Fibroblast of mammary gland (primary cell): ENCODE measurements at places on chromosomes 5 and 9.
A peak's percentile ranks its signal among the peaks of the same experiment; 100 is the strongest.

- no peak for DNase-seq
Measured at GRCh38 chr5:88058625-88059024, 210.0 kb downstream of the TMEM161B start.

- DNase-seq = no peak
Measured at GRCh38 chr5:93076566-93076965, 504.5 kb downstream of the NR2F1-AS1 start.

DNA sequence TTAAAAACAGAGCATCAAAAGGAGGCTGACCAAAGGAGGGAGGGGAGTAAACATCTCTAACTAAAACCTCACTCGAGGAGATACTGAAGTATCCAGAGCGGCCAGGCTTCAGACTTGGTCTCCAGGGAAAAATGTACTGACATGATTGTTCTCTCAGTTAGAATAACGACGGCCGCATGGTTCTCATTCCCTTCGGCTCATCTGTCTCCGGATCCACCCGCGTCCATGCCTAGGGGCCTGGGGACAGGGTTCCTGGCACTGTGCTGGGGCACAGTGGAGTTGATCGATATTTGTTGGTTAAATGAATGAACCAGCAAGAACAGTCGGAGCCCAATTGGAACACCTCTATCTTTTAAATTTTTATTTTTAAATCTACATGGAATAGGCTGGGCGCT lies 167.1 kb upstream of the PHYKPL start:
- no peak for DNase-seq

- no peak for DNase-seq
Measured at GRCh38 chr5:138702166-138703077, 50.8 kb upstream of the CTNNA1 start.

DNA sequence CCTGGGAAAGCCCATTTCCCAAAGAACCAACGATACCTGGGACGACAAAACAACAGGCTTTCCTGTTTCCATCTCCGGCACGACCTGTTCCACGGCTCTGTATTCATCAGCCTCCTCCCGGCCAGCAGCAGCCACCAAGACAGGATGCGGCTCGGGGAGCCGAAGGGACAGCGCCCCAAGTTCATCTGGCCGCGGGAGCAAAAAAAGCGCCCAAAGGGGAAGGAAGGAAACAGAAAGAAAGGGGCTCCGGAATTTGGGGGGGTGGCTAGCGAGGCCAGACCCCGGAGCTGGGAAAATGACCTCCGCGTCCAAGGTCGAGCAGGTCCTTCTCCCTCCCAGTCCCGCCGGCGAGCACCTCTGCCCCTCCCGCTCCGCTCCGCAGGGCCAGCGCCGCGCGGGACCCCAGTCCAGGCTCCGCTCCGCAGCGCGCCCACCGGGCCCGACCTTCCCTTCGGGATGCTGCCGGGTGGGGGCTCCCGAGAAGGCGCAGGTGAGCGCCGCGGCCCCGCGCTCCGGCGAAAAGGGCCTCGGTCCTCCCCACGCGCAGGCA lies 608 bp downstream of the ELOVL7 start:
- DNase-seq = no peak

GRCh38 chr5:151577566-151577965 lies 13.6 kb downstream of the FAT2 start:
- DNase-seq = no peak

DNA sequence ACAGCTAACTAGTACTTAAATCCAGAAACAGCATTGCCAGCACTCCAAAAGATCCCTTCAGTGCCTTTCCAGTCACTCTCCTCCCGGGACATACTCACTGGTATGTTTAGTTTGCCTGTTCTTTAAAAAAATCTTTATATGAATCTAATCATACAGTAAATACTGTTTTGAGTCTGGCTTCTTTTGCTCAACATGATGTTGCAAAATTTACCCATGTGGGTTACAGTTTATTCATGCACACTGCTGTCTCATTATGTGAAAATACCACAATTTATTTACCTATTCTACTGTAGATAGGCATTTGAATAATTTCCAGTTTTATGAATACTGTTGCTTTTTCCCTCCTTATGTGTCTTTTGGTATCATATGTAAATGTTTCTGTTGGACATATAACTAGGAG lies 13.5 kb downstream of the NDFIP1 start:
- DNase-seq = no peak

- peak; percentile 82 for DNase-seq
Measured at GRCh38 chr9:136326061-136326760, 1.1 kb upstream of the GPSM1 start.

- peak; percentile 43 for DNase-seq
Measured at GRCh38 chr5:149060325-149060724, 2.5 kb downstream of the SH3TC2 start.

DNA sequence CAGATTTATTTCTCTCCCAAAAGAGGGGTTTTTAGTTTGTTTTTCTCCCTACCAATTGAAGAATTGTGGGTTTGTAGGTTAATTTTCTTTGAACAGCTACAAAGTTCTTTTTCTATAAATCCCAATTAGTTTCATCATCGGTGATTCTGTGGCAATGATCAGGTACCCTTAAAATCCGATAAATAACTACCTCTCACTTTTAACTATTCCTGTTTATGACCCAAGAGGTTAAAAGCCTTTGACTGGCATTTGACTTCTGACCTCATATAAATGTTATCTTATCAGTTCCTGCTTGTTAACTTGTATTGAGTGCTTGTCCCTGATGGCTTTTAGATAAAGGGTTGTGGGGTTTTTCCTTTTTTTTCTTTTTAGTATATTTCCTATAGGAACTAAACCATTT lies 124.4 kb upstream of the TMEM161B start:
- DNase-seq = no peak

DNA sequence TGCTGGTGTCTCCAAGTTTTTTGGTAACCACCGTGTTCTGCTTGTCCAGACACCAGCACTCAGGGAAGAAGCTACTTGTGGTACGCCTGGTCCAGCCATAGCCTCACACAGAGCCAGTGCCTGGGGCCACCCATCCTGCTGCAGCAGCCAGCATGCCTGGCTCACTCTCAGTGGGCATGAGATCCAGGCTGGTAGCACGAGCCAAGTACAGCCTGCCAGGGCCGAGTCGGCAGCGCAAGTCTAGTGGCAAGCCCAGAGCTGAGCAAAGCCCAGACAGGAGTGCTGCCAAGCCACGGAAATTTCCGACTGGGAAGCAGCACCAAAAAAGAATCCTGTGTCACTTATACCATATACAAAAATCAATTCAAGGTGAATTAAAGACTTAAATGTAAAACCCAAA lies 36.3 kb upstream of the FBXL17 start:
- no peak for DNase-seq

- peak; percentile 59 for DNase-seq
Measured at GRCh38 chr5:8842971-8843551, 702.8 kb downstream of the SEMA5A start.

DNA sequence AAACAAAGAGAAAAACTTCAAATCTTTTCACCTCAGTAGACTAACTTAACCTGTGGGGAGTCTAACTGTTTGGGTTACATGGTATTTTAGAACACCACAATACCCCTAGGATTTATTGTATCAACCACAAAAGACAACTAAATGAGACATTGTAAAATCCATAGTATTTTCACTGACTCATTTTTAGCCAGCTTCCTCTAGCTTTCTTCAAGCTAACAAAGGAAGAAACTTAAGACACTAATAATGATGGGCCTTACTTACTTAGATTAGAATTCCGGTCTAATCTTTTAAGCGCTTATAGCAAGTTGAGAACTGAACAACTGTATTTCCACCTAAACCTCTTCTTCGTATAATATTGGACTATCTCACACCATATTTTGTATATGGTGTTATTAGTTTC lies 529.3 kb downstream of the DMRTA1 start:
- DNase-seq = peak; percentile 46

- DNase-seq = no peak
Measured at GRCh38 chr9:123771690-123772089, 158.2 kb downstream of the DENND1A start.

- DNase-seq = peak; percentile 24
Measured at GRCh38 chr5:103013933-103014552, 105.9 kb downstream of the GIN1 start.

DNA sequence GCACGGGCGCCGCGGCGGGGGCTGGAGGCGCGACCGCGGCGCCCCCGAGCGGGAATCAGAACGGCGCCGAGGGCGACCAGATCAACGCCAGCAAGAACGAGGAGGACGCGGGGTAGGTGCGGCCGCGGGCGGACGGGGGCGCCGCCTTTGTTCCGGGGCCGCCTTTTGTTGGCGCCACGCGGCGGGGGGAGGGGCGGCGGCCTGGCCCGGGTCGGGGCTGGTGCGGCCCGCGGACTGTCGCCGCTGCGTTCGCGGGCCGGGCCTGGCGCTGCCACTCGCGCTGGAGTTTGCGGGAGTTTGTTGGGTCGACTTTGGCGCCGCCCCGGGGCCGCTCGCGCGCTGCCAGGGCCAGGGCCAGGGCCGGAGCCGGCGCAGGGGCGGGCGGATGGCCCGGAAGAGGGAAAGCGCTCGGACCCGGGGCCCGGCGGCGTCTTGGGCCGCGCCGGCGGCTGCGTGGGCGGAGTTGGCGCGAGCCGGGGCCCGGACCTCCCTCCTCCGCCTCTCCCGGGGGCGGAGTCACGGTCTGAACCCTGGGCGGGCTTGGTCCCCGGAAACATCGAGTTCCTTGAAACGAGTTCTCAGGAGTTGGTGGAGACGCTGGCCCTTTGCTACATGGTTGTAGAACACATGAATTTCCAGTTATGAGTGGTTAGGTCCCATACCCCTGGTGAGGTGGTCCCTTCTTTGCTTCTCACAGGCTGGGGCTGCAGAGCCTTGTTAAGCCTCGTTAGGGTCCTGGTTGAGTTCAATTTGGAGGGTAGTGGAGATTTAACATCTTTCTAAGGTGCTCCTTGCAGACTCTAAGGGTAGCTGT lies 809 bp downstream of the HNRNPAB start:
- peak; percentile 75 for DNase-seq

GRCh38 chr5:116524051-116524904 lies 50.3 kb downstream of the SEMA6A start:
- no peak for DNase-seq

GRCh38 chr5:180868960-180869359 lies 7.9 kb upstream of the ZFP62 start:
- DNase-seq = peak; percentile 76

DNA sequence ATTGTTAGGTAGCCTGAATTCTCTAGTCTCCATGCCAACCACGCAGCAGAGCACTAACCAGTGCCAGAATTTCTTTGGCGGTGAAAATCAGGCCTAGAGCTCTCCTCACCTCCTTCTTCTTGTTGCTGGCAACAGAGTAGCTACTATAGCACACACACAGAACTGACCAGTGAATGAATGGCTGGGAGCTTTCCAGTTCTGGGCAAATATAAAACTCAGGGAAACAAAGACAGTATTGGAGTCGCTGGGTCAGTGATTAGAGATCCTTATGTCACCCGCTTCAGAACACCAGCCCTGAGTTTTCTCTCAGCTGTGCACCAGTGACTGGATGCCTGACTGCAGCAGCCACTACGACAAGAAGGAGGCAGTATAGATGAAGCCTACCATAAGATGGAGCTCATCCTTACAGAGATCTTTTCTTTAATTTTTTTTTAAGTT lies 26.9 kb upstream of the FEM1C start:
- no peak for DNase-seq

- DNase-seq = no peak
Measured at GRCh38 chr5:76280494-76280893, 122.6 kb upstream of the IQGAP2 start.

DNA sequence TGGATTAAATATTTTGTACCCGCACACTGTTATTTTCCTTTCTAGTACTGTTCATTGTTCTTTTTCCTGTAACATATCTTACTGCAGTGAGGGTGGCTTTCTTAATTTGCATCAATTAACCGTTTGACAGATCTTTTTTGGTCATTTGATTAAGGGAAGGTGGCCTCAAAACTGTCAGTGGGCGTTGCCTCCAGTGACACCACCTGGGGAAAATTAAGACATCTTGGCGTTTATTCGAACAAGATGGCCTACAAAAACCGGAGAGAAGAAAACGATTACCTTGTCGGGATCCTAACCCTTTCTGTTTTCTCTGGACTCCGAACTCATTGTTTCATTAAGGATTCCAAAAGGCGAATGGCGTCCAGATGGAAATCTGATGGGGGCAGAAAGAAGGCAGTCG lies 2.0 kb downstream of the BASP1 start:
- no peak for DNase-seq

DNA sequence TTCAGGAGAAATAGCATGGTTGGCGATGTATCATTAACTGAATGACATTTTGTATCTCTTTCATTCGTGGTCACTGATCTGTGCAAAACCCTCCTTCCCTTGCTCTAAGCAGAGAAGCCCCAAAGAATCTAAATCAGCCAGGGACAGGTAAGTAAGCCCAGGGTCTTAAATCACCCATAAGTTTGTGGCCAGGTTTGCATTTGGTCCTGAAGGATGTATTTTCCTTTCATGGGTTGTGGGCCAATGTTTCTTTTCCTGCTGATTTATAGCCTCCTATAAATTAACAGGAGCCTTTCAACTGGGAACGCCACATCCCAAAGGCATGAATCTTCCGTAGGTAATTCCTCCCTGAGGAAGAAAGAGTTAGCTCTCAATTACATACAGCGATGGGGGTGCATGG lies 217.5 kb upstream of the TNC start:
- no peak for DNase-seq
